ENCODE measurements at places on chromosomes 3 and 15. TPM values are rescaled to one million over a fixed set of nuclear protein-coding genes. Genes with fewer than 3 reads are reported as not detected.

DNA sequence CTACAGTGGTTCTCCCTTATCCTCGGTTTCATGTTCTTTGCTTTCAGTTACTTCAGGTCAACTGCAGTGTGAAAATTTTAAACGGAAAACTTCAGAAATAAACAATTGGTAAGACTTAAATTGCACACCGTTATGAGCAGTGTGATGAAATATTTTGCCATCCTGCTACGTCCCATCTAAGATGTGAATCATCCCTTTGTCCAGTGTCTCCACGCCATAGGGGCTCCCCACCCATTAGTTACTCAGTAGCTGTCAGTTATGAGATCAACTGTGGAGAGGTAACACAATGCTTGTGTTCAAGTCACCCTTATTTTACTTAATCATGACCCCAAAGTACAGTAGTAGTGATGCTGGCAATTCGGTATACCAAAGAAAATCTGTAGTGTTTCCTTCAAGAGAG lies 47.4 kb downstream of the TJP1 start:
- peaks cover 10% of the 10 kb centered on the region for H3K36me3 ChIP-seq
- DNase-seq = no peak
- peak overlapping the region; percentile 35 for H3K27ac ChIP-seq
- no peaks in the 10 kb centered on the region for H3K27me3 ChIP-seq
- H3K4me1 ChIP-seq = peaks cover 41% of the 10 kb centered on the region

GRCh38 chr15:71804226-71804625 lies 6.1 kb upstream of the NR2E3 start:
- H3K4me3 ChIP-seq = no peak overlapping the region
- no peak for DNase-seq
- H3K27ac ChIP-seq = no peak overlapping the region
- H3K36me3 ChIP-seq = no peaks in the 10 kb centered on the region
- peaks cover 50% of the 10 kb centered on the region for H3K4me1 ChIP-seq
- peaks cover 2% of the 10 kb centered on the region for H3K27me3 ChIP-seq

- H3K27me3 ChIP-seq = peaks cover 4% of the 10 kb centered on the region
- no peak overlapping the region for H3K4me3 ChIP-seq
- no peak overlapping the region for H3K27ac ChIP-seq
- no peaks in the 10 kb centered on the region for H3K36me3 ChIP-seq
Measured at GRCh38 chr15:100867433-100867832, 12.2 kb upstream of the ALDH1A3 start.

DNA sequence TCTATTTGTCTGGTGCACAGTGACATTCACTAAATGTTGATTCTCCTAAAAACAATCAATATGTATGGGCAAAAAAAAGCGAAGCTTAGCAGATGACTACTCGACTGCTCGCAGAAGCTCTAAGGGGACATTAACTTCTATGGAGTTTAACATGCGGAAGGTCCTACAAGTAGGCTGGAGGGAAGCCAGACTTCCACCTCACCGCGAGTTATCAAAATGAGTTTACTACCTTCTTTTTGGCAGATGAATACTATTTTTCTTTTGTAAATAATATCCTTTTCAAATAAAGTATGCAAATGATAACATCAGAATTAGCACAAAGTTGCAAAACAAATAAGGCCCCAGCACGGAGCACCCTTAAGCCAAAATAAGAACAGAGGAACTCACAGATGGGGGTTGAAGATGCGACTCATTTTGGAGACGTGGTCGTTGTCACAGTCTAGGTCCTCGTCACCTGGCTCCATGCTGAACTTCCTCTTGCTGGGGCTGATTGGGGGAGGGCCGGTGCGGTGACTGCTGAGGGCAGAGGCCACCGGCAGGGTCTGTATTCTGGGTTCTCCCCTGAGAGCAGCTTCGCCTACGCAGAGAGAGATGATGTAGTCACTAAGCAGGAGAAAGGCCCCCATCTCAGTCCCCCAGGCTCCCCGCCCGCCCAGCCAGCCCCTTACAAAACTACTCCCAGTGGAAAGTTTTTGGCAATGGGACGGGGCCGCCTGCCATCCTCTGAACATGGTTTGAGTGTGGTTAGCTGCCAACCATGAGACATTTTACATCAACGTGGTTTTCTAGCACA lies 42.1 kb downstream of the VGLL4 start:
- DNase-seq = no peak
- no peaks in the 10 kb centered on the region for H3K27me3 ChIP-seq
- peaks cover 61% of the 10 kb centered on the region for H3K4me1 ChIP-seq
- H3K27ac ChIP-seq = peak overlapping the region; percentile 73
- H3K4me3 ChIP-seq = no peak overlapping the region

DNA sequence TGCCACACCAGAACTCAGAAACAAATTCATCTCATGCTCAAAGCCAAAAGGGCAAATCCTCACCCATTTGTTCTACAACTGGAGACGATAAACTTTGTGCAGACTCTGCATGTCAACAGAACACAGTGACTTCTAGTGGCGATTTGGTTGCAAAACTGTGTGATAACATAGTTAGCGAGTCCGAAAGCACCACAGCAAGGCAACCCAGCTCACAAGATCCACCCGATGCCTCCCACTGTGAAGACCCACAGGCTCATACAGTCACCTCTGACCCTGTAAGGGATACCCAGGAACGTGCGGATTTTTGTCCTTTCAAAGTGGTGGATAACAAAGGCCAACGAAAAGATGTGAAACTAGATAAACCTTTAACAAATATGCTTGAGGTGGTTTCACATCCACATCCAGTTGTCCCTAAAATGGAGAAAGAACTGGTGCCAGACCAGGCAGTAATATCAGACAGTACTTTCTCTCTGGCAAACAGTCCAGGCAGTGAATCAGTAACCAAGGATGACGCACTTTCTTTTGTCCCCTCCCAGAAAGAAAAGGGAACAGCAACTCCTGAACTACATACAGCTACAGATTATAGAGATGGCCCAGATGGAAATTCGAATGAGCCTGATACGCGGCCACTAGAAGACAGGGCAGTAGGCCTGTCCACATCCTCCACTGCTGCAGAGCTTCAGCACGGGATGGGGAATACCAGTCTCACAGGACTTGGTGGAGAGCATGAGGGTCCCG lies 199.7 kb downstream of the AKAP13 start:
- peaks cover 22% of the 10 kb centered on the region for H3K36me3 ChIP-seq
- H3K27me3 ChIP-seq = no peaks in the 10 kb centered on the region
- peaks cover 20% of the 10 kb centered on the region for H3K4me1 ChIP-seq
- H3K4me3 ChIP-seq = no peak overlapping the region

GRCh38 chr3:62815981-62816380 lies 59.2 kb downstream of the CADPS start:
- H3K27me3 ChIP-seq = no peaks in the 10 kb centered on the region
- peaks cover 17% of the 10 kb centered on the region for H3K4me1 ChIP-seq
- no peak overlapping the region for H3K4me3 ChIP-seq
- no peak overlapping the region for H3K27ac ChIP-seq
- H3K36me3 ChIP-seq = no peaks in the 10 kb centered on the region

GRCh38 chr3:17357035-17357710 lies 385.3 kb downstream of the TBC1D5 start:
- no peak overlapping the region for H3K4me3 ChIP-seq
- no peaks in the 10 kb centered on the region for H3K27me3 ChIP-seq
- H3K27ac ChIP-seq = 0 out of 2 replicates have a peak overlapping the region, but pooled peaks have one; percentile 24
- peaks cover 13% of the 10 kb centered on the region for H3K4me1 ChIP-seq
- H3K36me3 ChIP-seq = no peaks in the 10 kb centered on the region

GRCh38 chr3:193850084-193850619 lies 257.1 kb downstream of the OPA1 start:
- DNase-seq = no peak
- H3K4me3 ChIP-seq = no peak overlapping the region
- H3K36me3 ChIP-seq = peaks cover 3% of the 10 kb centered on the region
- peaks cover 28% of the 10 kb centered on the region for H3K4me1 ChIP-seq
- H3K27ac ChIP-seq = no peak overlapping the region
- H3K27me3 ChIP-seq = 0 out of 2 replicates have a peak, but pooled peaks cover 3% of the 10 kb centered on the region

MYEF2 gene
- 112 TPM for total RNA-seq

DGKG gene
- total RNA-seq = 0.92 TPM

SLC24A5 gene
- not detected for total RNA-seq

NAALADL2 gene
- total RNA-seq = 1.2 TPM

IMPG2 gene
- 0.09 TPM for total RNA-seq

All from WTC11 (cell line).